A549 treated with Mapracorat at 1 μM for 4 hours (cell line): ENCODE measurements at places on chromosomes 7 and 10. TPM values are rescaled to one million over a fixed set of nuclear protein-coding genes. Genes with fewer than 3 reads are reported as not detected.

The EXOC4 gene
- total RNA-seq, result 17.8 to 21.1 TPM (median 20.3 TPM) in 5 replicates

The C10orf53 gene
- not detected in 5 replicates for total RNA-seq

The SEMA4G gene
- total RNA-seq, result 6.6 to 9.3 TPM (median 8.9 TPM) in 5 replicates

The METTL27 gene
- 6.3 to 12.0 TPM (median 10.8 TPM) in 5 replicates for total RNA-seq

The CLEC2L gene
- not detected in 5 replicates for total RNA-seq

The MARVELD1 gene
- 43.9 to 51.9 TPM (median 51.6 TPM) in 5 replicates for total RNA-seq
